ENCODE measurements at places on chromosomes 5 and 9.

DNA sequence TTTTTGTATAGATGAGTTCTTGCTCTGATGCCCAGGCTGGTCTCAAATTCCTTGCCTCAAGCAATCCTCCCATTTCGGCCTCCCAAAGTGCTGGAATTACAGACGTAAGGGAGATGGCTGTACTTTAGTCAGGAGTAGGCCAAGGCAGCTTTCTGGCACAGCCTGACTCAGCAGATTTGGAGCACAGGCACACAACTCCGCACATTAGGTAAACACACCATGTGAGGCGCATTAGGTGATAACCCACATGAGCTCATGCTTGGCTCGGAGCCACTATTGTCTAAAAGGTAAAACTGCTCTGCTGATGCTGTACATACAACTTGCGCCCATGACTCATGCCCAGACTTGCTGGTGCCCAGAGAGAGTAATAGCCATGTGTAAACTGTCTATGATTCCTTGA is 1157.9 kb downstream of the TAF11L14 start:
- peak; percentile 83 for DNase-seq

DNA sequence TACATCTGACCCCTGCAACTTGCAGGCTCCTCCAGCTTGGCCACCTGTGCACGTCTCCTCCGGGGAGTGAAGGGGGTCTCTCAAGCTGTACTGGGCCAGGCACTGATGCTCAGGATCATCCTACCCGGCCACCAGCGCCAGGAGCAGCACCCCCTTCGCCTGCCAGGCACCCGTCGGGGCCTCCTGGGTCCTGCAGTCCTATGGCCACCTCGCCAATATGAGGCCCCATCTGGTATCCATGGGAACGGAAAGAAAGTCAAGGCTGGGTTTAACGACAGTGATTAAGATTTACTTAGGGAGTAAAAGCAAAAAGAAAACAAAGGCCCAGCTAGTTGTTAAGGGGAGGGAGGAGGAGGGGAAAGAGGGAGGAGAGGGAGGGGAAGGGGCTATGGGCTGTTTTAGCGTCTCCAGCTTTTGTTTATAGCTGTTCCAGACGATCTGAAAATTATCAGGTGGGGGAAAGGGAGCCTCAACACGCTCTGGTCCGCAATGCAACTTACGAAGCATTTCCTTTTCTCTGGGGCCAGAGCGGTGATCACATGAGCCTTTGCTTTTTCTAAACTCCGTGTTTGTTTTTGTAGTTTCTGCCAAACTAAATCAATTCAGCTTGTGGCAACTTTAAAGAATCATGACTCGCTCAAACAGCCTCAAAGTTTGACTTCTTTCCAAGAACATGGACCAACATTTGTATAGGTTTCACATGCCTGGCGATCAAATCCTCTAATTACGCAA is 132.4 kb downstream of the ROR2 start:
- no peak for DNase-seq

- DNase-seq, result no peak
Measured at GRCh38 chr9:85290019-85290418, 451.7 kb downstream of the AGTPBP1 start.

GRCh38 chr5:37436146-37436934 is 57.2 kb downstream of the WDR70 start:
- no peak for DNase-seq

GRCh38 chr9:81680006-81680405 is 9.3 kb downstream of the TLE1 start:
- DNase-seq, result no peak

- no peak for DNase-seq
Measured at GRCh38 chr9:103226647-103227013, 231.5 kb downstream of the CYLC2 start.

- DNase-seq, result no peak
Measured at GRCh38 chr5:167576897-167577296, 714.5 kb upstream of the WWC1 start.

DNA sequence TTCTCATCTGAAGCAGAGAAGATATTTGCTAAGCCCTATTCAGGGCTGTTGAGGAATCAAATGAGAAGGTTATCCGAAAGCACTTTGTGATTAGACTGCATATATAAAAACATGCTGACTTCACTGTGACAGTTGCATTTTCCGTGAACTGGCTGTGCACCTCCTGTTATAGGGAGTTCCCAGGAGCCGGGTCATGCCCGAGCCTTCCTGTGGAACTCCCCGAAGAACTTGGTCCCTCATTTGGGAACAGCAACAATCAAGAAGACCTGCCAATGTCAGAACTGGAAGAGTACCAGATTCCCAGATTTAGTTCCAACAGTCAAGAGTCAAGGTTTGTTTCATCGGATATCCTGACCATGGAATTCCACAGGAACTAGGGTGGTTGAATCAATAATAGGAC is 130.4 kb upstream of the RAI14 start:
- no peak for DNase-seq

GRCh38 chr9:4828761-4829160 is 36.0 kb downstream of the RCL1 start:
- no peak for DNase-seq

DNA sequence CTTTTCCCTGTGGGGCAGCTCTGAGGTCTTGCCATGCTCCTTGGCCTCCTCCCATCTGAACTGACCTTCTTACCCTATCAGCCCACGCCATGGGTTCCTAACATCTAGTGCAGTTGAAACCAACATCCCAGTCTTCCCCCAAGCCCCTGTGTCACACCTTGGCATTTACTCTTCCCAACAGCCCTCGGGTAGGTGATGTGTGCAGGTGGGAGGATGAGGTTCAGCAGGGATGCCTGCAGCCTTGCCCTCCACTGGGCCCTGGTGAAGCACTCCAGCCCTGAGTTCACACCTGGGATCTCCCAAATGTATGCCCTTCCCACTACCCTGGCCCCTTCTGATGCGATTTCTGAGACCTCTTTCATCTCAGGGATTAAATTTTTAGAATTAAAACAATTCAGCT is 15.5 kb downstream of the IRX2 start:
- no peak for DNase-seq

DNA sequence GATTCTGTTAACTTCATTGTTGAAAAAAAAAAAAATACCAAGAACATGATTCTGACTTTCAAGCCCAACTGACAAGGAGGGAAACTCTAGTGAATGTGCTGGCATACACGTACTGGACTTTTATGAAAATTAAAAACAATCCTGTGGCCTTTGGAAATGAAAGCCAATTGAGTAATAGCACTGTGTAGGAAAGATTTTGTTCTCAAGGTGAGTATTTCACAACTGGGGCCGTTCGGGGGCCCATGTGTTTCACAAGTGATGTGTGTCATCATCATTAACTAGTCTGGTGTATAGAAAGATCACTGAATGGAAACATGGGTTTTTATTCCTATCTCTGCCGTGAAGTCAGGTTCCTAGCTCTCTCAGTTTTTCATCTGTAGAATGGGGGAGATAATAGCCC is 605.0 kb upstream of the CLINT1 start:
- peak; percentile 52 for DNase-seq

- DNase-seq, result no peak
Measured at GRCh38 chr5:66553368-66553912, 42.8 kb upstream of the MAST4 start.

DNA sequence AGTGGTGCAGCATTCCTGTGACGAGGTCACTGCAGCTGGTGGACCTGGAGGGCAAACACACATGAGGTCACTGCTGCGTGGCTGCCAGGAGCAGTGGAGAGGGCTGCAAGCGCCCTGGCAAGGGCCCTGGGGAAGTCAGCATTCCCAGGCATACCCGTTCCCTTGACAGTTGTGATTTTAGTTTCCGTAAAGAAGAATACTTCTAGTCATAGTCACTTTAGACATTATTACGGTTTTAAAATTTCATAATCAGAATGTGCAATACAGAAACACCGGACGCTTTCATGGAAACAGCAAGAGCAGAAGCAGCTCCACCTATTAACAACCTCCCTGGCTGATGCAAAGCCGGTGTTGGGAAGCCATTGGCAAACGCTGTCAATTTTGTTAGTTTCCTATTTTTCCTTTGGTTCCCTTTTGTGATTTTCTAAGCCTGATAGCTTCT is 129.8 kb downstream of the GADD45G start:
- DNase-seq, result no peak

DNA sequence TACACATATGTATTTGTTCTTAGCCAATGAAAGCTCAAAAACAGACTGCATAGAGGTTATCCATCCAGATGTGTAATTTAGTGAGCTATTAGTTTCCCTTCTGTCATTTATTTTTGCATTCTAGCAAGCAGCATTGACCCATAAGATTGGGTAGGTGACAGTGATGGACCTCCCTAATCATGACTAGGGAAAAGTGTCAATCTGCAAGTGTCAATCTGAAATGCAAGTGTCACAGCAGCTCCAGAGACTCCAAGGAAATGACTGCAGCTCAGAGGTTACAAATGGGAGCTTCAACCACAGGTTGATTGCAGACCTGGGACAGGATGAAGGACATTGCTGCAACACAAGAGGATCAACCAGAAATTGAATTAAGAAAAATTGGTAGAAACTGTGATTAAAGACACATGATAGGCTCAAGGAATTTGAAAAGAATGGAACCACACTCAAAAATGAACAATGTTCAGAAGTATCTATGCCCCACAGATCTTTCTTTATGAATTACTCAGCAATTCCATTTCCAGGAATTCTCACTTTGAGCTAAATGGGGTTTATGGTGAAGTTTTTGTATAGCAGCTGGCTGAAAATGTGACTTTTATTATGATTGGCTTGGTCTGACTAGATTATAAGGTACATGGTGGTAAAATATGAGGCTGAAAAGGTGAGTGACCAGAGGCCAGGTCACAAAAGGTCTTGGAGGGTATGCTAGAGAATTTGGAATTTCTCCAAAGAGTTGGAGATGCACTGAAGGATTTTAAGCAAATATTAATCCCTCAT is 59.6 kb upstream of the HTR4 start:
- no peak for DNase-seq

- DNase-seq, result no peak
Measured at GRCh38 chr9:101366038-101366756, 18.6 kb downstream of the BAAT start.

DNA sequence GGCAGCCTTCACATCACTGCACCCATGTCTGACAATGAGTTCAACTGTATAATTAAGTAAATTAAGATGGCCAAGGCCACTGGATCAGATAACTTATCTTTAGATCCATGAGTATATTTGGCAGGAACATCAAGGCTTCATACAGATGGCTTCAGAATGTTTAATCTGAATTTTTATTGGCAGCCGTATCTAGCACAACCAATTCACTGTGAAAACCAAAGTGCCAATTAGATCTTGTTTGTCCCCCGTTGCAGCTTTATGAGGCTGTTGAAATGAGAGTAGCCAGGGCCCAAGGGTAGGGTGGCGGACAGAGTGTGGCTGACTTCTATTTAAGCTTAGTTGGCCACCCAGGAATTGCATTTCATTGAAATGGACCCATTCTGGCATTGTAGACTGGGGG is 137.7 kb downstream of the SYK start:
- DNase-seq, result no peak

DNA sequence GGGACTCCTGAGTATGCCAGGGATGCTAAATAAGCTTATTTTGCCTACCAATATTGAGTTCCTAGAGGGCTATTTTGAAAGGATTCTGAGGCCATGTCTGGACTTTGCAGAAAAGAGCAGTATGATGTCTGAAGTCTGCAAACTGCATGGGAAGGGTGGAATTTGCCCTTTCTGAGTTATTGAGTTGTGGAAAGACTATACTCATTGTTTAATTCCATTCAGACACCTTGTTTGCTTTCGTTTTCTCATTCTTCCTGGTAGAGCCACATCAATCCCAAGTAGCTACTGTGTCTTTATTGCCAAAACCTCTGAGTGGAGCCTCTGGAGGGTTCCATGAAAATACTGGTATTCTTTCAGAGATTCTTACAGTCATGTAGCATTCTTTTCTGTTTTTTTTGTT is 50.9 kb upstream of the PPP1R2B start:
- DNase-seq, result no peak

DNA sequence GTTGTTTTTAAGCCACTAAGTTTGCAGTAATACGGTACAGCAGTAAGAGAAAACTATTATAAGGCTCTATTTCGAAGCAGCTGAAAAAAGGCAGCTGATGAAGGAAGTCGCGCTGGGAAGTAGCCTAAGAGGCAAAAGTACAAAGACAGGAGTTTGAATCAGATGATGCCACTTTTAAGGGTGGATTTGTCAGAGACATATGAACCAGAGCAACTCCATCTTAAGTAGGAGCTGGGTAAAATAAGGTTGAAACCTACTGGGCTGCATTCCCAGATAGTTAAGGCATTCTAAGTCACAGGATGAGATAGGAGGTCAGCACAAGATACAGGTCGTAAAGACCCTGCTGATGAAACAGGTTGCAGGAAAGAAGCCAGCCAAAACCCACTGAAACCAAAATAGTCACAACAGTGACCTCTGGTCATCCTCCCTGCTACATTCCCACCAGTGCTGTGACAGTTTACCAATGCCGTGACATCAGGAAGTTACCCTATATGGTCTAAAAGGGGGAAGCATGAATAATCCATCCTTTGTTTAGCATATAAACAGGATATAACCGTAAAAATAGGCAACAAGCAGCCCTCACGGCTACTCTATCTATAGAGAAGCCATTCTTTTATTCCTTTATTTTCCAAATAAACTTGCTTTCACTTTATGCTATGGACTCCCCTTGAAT is 91.8 kb upstream of the PRSS3 start:
- DNase-seq, result no peak

DNA sequence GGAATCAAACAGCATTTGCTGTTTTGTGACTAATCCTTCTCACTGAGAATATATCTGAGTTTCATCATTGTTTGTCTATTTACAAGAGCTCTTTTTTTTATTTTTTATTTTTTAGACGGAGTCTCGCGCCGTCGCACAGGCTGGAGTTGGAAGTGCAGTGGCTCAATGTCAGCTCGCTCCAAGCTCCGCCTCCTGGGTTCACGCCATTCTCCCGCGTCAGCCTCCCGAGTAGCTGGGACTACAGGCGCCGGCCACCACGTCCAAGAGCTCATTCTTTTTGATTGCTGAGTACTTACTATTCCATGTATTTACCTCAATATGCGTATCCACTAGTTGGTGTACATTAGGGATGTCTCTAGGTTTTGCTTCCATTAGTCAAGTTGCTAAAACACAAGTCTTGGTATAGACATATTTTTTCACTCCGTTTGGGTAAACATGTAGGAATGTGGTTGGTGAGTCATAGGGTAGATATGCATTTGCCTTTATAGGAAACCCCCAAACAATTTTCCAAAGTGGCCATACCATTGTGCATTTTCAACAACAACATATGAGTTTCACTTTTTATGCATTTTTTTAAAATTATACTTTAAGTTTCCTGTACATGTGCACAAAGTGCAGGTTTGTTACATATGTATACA is 1005.0 kb upstream of the CDH10 start:
- peak; percentile 23 for DNase-seq

DNA sequence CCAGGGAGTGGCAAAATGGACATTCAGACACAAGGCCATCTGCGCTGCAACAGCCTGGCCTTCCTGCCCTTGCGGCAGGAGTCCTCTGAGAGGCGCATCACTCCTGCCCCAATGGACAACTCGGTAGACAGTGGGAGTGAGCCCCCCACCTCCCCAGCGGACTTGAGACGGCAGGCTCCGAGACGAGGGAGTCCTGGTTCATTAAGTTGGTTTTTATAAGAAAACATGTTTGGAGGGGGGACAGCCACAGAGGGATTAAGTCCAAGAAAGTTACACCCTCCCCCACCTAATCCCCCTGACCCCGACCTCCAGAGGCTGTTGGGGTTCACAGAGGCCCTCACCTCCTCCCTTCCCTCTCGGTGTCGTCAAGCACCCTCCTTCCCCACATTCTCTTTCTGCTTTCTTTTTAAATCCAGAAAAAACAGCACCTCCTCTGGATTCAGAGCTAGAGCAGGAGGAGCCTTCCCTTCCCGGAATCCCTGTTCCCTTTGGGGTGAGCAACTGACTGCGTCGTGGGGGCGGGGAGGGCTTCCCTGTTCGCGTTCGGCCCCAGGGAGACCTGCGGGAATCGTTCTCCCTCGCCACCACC is 1.8 kb upstream of the EGR1 start:
- no peak for DNase-seq
